HepG2 (cell line): ENCODE measurements at places on chromosomes 12 and 14. TPM values are rescaled to one million over a fixed set of nuclear protein-coding genes. Genes with fewer than 3 reads are reported as not detected.

GRCh38 chr12:95480230-95480629 lies 6.3 kb downstream of the METAP2 start:
- no peak overlapping the region for H3K27ac ChIP-seq
- peaks cover 65% of the 10 kb centered on the region for H3K36me3 ChIP-seq
- no peaks in the 10 kb centered on the region for H3K27me3 ChIP-seq
- H3K4me3 ChIP-seq, result no peak overlapping the region
- H3K4me1 ChIP-seq, result peaks cover 49% of the 10 kb centered on the region

GRCh38 chr14:29846339-29847055 lies 81.2 kb downstream of the PRKD1 start:
- no peak overlapping the region for H3K4me3 ChIP-seq
- H3K36me3 ChIP-seq, result no peaks in the 10 kb centered on the region
- no peaks in the 10 kb centered on the region for H3K4me1 ChIP-seq
- H3K27ac ChIP-seq, result no peak overlapping the region

GRCh38 chr14:32913725-32914124 lies 25.0 kb upstream of the NPAS3 start:
- H3K4me1 ChIP-seq, result no peaks in the 10 kb centered on the region
- no peak overlapping the region for H3K27ac ChIP-seq
- H3K36me3 ChIP-seq, result no peaks in the 10 kb centered on the region
- peak; percentile 36 for DNase-seq
- no peak overlapping the region for H3K4me3 ChIP-seq

DNA sequence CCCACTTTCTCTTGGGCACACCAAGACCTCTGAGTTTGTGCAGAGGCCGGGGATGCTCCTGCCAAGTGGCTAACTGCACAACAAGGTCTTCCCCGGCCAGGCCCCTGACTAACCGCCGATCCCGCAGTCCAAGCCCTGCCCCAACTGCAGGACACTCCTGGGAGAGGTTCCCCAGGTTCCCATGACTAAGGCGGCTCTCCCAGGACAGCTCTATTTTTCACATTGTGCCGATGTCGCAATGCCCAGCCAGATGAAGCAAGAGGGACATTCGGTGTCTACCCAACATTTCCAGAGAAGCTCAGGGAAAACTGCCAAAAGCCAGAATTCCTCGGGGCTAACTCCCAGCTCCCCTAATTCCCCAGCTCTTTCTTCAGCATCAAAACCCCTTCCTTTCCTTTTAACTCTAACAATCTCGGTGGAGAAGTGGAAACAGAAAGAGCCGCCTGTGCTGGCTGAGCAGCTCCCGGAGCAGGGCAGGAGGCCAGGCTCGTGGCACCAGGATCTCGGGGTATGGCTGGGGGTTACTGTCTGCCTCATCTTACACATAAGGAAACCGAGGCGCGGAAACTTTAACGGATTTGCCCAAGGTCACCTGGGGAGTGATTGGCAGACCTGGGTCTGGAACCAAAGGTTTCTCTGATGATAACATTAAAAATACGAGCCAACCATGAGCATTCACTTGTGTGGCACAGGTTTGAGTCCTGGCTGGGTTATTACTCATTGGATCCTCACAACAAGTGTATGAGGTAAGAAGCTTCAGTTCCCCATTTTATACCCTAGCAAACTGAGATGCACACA lies 318.2 kb downstream of the BCL11B start:
- no peaks in the 10 kb centered on the region for H3K4me1 ChIP-seq
- no peak overlapping the region for H3K4me3 ChIP-seq
- no peaks in the 10 kb centered on the region for H3K36me3 ChIP-seq
- DNase-seq, result no peak

The ADAMTS20 gene
- total RNA-seq, result not detected in 2 replicates

DNA sequence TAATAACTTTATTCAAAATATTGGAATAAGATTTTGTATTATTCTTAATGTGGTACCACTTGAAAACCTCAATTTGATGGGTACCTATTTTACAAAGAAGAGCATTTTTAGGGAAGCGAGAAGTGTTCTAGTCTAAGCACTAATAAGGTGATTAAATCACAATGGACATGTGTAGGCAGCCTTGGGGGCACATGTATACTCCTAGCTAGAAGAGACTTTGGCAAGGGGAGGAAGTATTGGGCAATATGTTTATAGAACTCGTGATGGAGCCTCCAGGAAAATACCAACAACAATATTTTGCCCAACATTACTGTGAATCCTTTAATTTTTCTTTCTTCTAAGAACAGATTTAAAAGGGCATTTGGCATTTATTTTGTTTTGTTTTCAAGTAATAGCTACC lies 280.3 kb downstream of the ADAMTS20 start:
- H3K4me3 ChIP-seq, result no peak overlapping the region
- H3K4me1 ChIP-seq, result no peaks in the 10 kb centered on the region
- H3K27ac ChIP-seq, result no peak overlapping the region
- no peaks in the 10 kb centered on the region for H3K27me3 ChIP-seq
- H3K36me3 ChIP-seq, result no peaks in the 10 kb centered on the region

- DNase-seq, result no peak
- H3K4me1 ChIP-seq, result no peaks in the 10 kb centered on the region
- no peak overlapping the region for H3K4me3 ChIP-seq
- H3K36me3 ChIP-seq, result no peaks in the 10 kb centered on the region
Measured at GRCh38 chr12:2306012-2306411, 253.2 kb downstream of the CACNA1C start.

DNA sequence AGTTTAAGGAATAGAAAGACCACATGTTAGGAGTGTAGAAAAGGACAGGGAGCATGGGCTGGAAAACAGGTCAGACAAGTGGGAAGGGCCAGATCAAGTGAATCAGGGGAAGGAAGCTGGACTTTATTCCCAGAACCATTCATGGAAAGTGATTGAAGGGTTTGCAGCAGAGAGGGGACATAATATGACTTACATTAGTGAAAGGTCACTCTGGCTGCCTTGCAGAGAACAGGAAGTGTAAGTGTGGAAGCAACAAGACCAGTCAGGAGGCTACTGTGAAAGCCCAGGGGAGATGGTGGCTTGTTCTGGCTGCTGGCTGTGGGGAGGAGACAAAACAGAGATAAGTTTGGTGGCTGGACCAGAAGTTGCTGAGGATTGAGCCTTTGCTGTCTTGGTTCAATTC lies 69.1 kb downstream of the VCPKMT start:
- H3K36me3 ChIP-seq, result no peaks in the 10 kb centered on the region
- peaks cover 61% of the 10 kb centered on the region for H3K4me1 ChIP-seq
- no peak overlapping the region for H3K4me3 ChIP-seq

The CCDC197 gene
- total RNA-seq, result 0.11 TPM in 1 of 2 replicates, not detected in the other

GRCh38 chr12:106863189-106863588 lies 88.7 kb downstream of the RIC8B start:
- peaks cover 1% of the 10 kb centered on the region; the same call in 1 of the 2 replicates for H3K36me3 ChIP-seq
- DNase-seq, result no peak
- peaks cover 23% of the 10 kb centered on the region for H3K4me1 ChIP-seq
- no peak overlapping the region for H3K4me3 ChIP-seq
- H3K27me3 ChIP-seq, result no peaks in the 10 kb centered on the region

GRCh38 chr12:132840536-132840935 lies 11.9 kb upstream of the GOLGA3 start:
- no peaks in the 10 kb centered on the region for H3K27me3 ChIP-seq
- no peak overlapping the region for H3K27ac ChIP-seq
- no peaks in the 10 kb centered on the region for H3K4me1 ChIP-seq
- 0 out of 2 replicates have a peak, but pooled peaks cover 2% of the 10 kb centered on the region for H3K36me3 ChIP-seq

- no peak overlapping the region for H3K4me3 ChIP-seq
- no peak overlapping the region for H3K27ac ChIP-seq
- peak; percentile 13 for DNase-seq
- no peaks in the 10 kb centered on the region for H3K36me3 ChIP-seq
Measured at GRCh38 chr14:77212943-77213678, 31.5 kb downstream of the TMEM63C start.

DNA sequence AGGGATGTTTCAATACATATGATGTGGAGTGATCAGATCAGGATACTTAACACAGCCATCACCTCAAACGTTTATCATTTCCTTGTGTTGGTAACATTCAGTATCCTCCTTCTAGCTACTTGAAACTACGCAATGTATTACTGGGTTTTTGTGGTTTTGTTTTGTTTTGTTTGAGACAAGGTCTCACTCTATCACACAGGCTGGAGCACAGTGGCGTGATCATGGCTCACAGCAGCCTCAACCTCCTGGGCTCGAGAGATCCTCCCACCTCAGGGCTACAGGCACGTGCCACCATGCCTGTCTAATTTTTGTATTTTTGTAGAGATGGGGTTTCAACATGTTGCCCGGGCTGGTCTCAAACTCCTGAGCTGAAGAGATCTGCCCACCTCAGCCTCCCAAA lies 70.2 kb upstream of the BCL11B start:
- no peaks in the 10 kb centered on the region; the same call in 1 of the 2 replicates for H3K27me3 ChIP-seq
- H3K4me1 ChIP-seq, result peaks cover 13% of the 10 kb centered on the region
- no peak overlapping the region for H3K4me3 ChIP-seq
- no peaks in the 10 kb centered on the region for H3K36me3 ChIP-seq
- DNase-seq, result no peak
